ENCODE measurements at places on chromosomes 7 and 10. TPM values are rescaled to one million over a fixed set of nuclear protein-coding genes. Genes with fewer than 3 reads are reported as not detected.

DNA sequence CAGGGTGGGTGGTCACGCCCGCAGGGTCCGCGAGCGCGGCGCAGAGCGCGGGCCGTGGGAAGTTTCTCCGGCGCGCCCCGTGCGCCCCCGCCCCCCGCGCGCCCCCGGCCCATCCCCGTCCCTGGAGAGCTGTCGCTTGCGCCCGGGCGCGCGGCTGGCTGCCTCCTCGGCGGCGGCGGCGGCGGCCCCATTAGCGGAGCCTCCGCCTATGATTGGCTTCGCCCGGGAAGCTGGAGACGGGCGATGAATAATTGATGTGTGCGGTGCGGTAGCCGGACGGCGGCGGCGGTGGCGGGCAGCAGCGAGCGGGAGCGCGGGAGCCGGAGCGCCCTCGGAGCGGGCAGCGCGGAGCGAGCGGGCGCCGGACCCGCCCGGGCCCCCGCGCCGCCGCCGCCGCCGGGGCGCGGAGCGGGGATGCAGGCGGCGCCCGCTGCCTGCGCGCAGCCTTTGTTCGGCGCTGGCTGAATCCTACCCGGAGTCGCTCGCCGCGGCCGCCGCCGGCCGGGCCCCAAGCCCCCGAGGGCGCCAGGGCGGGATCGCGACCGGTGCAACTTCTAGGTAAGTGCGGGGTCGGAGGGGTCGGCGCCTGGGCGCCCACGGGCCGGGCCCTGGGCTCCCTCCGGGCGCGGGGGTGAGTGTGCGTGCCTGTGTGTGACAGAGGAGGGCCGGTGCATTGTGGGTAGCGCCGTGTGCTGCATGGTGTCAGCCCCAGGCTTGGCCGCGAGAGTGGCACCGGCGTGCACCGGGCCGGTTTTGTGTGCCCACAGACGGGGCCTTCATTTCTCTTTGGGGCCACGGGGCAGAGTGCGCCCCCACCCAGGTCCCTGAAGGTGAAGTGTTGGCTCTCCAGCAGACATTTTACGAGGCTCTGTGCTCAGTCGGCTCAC is 103.8 kb upstream of the PPIF start:
- DNase-seq = peak; percentile 71

DNA sequence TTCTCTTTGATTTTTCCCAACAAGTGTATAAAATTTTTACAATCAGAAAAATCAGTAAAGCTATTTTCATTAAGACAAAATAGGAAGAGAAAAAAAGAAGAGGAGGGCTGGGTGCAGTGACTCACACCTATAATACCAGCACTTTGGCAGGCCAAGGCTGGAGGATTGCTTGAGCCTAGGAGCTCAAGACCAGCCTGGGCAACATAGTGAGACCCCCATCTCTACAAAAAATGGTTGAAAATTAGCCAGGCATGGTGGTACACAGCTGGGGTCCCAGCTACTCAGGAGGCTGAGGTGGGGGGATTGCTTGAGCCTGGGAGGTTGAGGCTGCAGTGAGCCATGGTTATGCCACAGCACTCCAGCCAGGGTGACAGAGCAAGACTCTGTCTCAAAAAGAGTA is 172.3 kb downstream of the AKR1D1 start:
- DNase-seq = no peak

DNA sequence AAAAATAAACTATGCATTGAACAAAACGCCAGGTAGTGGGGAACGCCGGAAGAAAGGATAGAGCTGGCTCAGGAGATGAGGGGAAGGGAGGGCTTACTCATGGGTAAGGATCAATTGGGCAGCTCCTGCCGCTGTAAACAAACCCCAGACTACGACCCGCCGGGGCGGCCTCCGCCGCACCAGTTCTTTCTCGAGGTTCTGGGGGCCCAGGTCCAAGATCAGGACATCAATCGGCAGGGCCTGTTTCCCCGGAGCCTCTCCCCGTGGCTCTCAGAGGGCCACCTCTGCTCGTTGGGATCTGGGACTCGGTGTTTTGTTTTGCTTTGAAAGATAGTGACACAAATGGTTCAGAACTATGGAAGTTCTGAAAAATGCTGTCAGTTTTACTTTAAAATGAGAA is 140.4 kb downstream of the ELFN1 start:
- DNase-seq = no peak

GRCh38 chr10:87678302-87678701 is 18.6 kb downstream of the PAPSS2 start:
- no peak for DNase-seq

GRCh38 chr10:7107285-7107684 is 303.5 kb downstream of the SFMBT2 start:
- DNase-seq = no peak

Gene ABCB4
- not detected for total RNA-seq

Gene ORC5
- 32.5 TPM for total RNA-seq

GRCh38 chr7:50308203-50308531 is 3.7 kb downstream of the IKZF1 start:
- no peak for DNase-seq

Gene KAZALD1
- 0.57 TPM for total RNA-seq

Data from activated T-helper 1 cell treated with anti-CD3 and anti-CD28 coated beads, Interleukin-12 subunit alpha, Interleukin-12 subunit beta, Interleukin-2, Interleukin-4 antibody, amounts not matched to agents 30 ng/mL and 10 ng/mL and 1 ng/mL, durations not matched to agents 14 hours and 24 hours and 36 hours (primary cell).